ENCODE measurements at places on chromosomes 1 and 21.

DNA sequence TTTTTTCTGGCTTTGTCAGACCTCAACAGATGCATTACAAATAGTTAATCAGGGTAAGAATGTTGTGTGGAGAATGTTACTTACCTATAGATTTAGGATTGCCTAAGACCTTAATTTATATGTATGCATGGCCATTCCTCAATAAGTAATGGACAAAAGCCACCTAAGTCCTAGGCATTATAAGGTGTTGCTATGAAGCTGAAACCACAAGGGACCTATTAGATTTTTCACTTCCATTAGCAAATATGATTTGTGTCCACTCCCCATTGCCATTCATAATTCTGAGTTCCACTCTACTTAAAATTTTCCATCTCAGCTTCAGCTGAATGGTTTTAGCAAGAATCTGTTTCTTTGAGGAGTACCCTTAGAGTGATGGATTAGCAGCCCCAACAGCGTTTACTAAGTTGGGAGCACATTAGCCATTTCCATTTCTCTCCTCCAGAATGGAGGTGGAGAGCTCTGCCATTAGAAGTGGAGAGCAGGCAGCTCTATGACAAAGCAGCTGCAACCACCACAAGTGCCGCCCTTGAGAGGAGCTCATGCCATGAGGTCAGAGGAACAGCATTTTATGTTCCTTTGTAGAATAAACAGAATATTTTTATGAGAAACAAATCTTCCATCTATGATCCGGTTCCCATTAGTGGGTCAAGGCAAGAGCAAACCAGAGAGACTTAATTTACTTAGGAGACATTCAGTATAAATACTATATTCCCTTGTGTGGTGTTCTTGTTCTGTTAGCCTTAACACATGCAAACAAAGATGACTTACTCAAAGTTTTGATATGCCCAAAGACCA is 28.9 kb upstream of the C1orf87 start:
- DNase-seq: no peak

- DNase-seq: no peak
Measured at GRCh38 chr1:44655609-44656008, 18.7 kb downstream of the TMEM53 start.

GRCh38 chr1:214285610-214286440 is 4.9 kb downstream of the SMYD2 start:
- no peak for DNase-seq

GRCh38 chr1:223662943-223663342 is 2.6 kb downstream of the CAPN8 start:
- no peak for DNase-seq

- no peak for DNase-seq
Measured at GRCh38 chr1:244968881-244969280, 104.5 kb upstream of the HNRNPU start.

GRCh38 chr1:204997591-204998355 is 45.2 kb upstream of the CNTN2 start:
- DNase-seq: no peak

GRCh38 chr21:33849834-33850233 is 65.8 kb downstream of the ATP5PO start:
- DNase-seq: no peak

DNA sequence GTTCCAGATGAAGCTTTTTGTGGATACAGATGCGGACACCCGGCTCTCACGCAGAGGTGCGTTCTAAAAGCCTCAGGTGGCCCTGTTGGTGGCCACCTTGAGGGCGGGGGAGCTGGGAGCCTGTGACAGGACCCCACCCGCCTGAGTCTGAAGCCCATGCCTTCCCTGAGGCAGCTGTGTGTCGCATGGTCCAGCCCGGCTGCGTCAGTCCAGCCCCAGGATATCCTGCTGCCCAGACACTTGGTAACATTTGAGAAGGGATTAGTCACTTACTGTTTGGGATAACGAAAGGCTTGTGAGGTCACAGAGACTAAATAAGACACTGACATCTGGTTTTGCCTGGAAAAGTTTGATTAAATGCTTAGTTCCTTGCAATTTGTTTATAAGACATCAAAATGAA is 68.9 kb downstream of the UCK2 start:
- DNase-seq: no peak

- DNase-seq: no peak
Measured at GRCh38 chr1:228020686-228021354, 14.0 kb downstream of the WNT3A start.

- DNase-seq: no peak
Measured at GRCh38 chr1:158149175-158149574, 31.5 kb upstream of the CD1D start.

- no peak for DNase-seq
Measured at GRCh38 chr1:1423245-1423597, 2.1 kb upstream of the ANKRD65 start.

DNA sequence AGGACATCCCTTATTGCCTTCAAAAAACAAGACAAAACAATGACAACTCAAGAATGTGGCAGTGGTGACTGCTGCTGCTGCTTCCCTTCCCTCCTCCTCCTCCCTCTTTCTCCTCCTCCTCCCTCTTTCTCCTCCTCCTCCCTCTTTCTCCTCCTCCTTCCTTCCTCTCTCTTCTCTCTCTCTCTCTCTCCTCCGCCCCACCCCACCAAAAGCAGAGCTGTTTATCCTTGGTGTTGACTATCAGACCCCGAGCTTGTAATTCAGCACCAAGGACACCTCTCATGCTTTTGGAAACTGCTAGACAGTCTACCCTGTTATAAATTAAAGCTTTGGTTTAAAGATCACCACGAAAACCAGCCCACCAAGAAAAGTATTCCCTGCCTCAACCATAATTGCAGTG is 72.4 kb upstream of the IFNAR2 start:
- DNase-seq: no peak

GRCh38 chr1:183633676-183634343 is 1.8 kb downstream of the ARPC5 start:
- no peak for DNase-seq

- no peak for DNase-seq
Measured at GRCh38 chr1:114126261-114127095, 27.2 kb downstream of the SYT6 start.

- no peak for DNase-seq
Measured at GRCh38 chr21:44527983-44528633, 11.9 kb downstream of the KRTAP10-1 start.

- DNase-seq: no peak
Measured at GRCh38 chr1:163983097-163983496, 575.9 kb upstream of the PBX1 start.

DNA sequence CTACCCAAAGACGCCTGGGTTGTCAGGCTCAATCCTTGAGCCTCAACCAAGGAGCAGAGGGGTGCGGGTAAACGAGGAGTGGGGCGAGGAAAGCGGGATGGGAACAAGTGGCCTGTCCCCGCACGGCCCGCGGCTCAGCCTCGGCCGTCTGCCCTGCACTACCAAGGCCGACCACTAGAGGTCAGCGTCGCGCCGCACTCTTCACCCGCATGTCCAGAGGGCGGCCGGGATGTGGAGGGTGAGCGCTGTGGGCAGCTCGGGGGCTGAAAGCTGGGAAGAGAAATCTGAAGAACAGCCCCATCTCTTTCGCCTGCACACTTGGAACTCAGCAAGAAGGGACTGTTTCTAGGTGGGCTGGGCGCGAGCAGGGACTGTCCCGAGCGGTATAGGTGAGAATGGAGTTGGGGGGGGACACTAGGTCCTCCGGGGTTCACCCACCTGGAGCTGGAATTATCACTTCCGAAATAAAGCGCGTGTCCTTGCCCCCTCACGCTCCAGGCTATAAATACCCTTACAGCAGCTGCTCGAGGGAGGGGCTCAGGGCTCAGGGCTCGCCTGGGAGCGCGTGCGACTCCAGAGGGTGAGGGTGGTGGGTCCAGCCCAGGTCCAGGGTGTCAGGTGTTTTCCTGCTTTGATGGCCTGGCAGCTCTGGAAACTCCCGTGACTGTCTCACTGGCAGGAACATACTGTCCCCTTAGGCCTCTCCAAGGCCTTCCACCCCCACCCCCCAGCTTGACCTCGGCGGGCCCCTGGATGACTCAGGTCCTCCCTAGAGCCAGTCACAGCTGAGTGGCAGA is 9.8 kb downstream of the SLC30A2 start:
- peak; percentile 74 for DNase-seq

GRCh38 chr1:3504151-3504821 is 49.8 kb downstream of the ARHGEF16 start:
- DNase-seq: peak; percentile 18

DNA sequence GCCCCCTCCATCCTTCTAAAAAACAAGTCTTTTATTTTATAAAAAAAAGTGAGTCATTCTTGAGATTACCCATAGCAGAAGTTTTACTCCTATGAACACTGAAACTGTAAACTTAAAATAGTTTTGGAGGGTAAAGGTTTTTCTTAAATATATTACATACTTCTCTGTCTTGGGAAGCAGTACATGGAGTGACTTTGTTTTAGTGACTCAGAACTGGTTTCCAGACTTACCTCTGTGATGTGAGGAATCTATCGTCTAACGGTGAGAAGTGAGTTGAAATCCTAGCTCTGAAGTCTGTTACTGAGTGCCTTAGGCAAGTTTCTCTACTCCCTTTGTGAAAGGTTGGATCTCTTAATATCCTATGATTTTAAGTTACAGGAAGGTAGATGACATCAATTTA is 176.3 kb upstream of the POU3F1 start:
- DNase-seq: no peak

DNA sequence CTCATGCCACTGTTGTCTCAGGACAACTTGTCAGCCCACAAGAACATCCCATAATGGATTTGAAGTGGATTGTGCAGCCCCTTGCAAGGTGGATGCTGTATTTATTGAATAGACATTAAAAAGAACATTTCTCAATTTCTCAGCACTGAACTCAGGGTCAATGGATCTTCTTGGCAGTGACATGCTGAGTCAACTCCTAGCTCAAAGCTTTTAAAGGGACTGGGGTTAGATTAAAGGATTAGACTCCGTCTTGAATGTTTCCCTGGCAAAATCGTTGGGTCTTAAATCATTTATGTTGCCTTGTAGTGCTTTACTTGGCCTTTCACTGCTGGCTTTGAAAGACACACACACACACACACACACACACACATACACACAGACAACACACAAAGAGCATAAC is 221.6 kb upstream of the PBX1 start:
- DNase-seq: no peak

GRCh38 chr1:204384636-204385352 is 25.1 kb upstream of the PLEKHA6 start:
- DNase-seq: peak; percentile 62

DNA sequence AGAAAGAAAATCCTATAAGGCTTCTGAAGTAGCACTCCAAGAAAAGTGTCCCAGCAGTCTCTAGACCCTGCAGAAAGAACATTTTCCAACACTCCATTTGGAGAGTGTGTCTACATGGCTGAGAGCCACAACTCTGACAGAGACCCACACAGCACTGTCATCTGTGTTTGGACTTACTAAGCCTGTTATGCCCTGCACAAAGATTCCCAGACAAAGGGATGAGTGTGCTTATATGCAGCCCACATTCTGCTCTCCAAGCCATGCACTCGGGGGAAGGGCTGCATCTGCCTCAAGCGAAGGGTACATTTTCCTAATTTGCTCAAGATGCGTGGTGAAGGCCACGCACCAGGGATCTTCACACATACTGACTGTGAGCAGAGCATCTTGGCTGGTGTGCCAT is 24.4 kb upstream of the SLAMF6 start:
- DNase-seq: no peak

DNA sequence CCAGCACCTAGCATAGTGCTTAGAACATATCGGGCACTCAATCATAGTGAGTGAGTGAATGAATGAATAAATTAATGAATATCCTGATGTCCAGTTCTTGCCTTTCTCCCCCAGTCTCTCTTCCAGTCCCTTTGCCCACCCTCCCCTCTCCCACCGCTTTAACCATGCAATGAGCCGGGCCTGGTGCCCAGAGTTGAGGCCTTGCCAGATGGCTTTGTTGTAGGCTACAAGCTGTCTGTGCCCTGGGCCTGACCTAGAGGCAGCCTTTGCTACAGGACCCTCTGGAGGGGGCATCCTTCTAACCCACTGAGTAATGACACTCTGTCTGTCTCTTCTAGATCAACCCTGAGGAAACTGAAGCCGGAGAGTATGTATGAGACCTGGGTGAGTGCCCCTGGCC is 6.9 kb downstream of the CASQ1 start:
- DNase-seq: no peak

- DNase-seq: no peak
Measured at GRCh38 chr1:229642970-229643369, 16.9 kb downstream of the URB2 start.

GRCh38 chr1:198467907-198468306 is 72.6 kb downstream of the ATP6V1G3 start:
- DNase-seq: no peak

DNA sequence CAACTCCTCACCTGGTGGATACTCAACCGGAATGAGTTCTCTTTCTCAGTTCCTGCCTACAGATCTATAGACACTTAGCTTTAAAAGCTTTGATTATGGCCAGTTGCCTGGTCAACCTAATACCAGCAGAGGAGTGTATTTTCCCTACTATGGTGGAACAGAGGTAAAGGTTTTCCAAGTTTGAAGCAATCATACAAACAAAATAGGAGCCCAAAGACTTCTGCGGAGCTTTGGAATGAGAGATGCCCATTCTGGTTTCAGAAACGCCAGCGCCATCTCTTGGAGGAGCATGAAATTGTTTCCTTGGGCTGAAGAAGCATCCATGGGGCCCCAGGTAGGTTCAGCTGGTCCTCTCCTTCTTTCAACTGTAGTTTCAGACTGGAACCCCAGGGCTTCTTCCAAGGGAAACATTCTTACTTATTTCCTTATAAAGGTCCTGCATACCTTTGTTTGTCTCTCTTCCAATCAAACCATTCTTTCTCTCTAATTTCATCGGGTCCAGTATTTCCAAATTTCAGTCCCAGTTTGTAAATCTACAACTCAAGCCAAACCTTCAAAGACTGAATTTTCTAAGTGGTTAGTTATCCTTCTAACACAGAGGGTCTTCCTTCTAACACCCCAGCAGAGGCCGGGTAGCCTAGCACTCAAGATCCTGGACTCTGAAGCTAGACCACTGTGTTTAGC is 95.9 kb downstream of the KCNJ15 start:
- DNase-seq: peak; percentile 22

DNA sequence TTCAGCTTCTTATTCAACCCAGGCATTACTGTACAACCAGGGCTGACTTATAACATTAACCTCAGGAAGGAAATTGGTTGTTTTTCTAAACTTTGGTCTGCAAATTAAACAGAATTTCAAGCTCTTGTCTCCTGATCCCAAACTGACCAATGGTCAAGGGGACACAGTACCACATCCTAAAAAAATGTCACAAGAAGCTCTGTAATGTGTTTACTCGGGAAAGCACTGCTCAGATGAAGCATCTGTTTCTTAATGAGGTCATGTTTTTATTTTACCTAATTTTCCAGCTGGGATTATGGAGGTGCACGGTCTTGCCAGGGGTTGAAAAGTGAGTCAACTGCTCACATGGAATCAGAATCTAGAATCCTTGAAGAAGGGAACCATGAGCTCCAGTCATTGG is 18.7 kb downstream of the ADAMTS5 start:
- DNase-seq: no peak

GRCh38 chr1:11299225-11299574 is 26.2 kb downstream of the UBIAD1 start:
- DNase-seq: no peak

Data from occipital lobe (tissue), 3 donors.